ENCODE measurements at places on chromosomes 4 and X.

DNA sequence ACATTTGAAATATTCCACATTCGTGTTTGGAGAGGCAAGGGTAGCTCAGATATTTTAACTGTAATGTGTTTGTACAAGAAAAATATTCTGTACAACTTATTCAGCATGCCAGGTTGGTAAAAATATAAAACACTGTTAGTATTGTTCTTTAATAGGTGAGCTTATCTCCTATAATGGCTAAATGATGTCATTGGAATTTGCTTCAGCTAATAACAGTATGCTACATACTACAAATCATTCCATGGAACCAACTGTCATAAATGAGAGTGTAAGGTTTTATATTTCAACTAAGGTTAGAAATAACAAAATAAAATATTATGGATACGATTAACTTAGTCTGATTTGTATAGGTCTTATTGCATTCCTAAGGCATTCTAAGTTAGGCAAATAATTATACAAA, 206.6 kb downstream of the ADGRL3 start:
- no peak for DNase-seq

GRCh38 chr4:93502991-93503390, 325.6 kb upstream of the ATOH1 start:
- no peak for DNase-seq

GRCh38 chr4:167282171-167282864, 48.0 kb upstream of the SPOCK3 start:
- no peak for DNase-seq

DNA sequence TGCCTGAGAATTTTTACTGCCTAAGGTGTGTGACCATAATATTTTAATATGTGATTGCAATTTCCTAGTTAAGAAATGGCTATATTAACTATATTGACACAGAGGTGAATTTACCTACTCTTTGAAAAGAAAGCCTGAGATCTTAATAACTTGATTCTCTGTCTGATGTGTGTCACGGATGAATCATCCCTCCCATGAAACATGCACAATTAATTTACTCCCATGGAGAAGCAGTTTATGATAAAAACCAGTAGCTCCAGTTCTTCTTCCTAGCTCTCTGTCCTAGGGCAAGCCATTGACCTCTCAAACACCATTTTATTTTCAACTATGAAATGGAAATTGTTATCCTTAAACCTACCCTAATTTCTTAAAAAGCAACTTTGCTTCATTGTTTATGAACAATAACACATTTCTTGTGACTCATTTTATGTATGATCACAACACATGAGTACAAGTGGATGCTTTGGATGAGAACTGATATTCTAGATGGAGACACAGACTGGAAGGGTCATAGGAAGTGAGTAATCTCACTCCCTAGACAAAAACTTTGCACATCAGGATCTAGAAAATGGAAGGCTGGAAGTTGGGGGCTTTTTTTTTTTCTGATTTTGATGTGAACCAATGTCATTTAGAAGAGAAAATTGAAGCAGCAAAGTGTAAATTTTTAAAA, 438.3 kb downstream of the GPAT3 start:
- DNase-seq, result no peak

DNA sequence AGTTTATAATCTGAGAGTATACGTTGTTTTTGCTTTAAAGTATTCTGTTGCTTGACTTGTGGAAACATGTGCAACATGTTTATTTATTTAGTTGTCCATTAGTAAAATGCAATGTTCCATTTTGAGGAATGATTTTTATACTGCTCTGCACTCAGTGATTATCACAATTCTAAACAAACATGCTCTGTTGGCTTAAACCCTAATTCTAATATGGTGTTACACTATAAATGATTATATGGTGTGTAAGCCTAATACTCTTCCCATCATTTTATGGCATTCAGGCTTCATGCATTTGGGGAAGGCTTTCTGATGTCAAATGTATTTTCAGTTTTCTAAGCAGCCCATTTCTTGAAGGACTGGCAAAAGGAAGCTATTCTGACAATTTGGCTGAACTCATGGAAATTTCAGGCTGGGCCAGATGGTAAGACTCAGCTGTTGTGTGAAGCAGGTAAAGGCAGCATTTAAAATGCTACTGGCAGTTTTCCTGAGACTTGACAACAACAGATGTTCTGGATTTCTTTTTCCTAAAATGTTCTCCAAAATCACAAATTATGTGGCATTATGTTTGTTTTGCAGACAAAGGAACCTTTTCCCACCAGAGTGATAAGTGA, 336.7 kb upstream of the GNPDA2 start:
- no peak for DNase-seq

GRCh38 chr4:137253949-137254348, 278.3 kb downstream of the PCDH18 start:
- no peak for DNase-seq

- no peak for DNase-seq
Measured at GRCh38 chrX:47562615-47563243, 1.7 kb downstream of the ARAF start.

DNA sequence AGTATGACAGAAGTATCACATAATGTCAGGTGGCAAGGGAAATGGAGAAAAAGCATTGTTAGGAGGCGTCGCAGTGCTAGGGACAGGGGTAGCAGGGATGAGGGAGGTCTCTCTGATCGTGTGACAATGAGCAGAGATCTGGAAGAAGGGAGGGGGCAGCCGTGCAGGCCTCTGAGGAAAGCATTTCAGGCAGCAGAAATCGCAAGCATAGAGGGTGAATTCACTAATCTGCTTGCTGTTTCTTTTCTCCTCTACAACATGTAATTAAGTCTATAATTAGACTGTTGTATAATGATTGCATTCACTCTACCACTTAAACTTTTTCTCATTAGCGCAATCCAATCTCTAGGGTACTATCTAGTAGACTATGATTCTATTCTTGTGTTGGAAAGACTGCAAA, 9.1 kb downstream of the CYP4V2 start:
- DNase-seq, result no peak

- no peak for DNase-seq
Measured at GRCh38 chrX:71872542-71873458, 37.8 kb upstream of the NHSL2 start.

- no peak for DNase-seq
Measured at GRCh38 chr4:141036786-141037185, 96.5 kb downstream of the RNF150 start.

DNA sequence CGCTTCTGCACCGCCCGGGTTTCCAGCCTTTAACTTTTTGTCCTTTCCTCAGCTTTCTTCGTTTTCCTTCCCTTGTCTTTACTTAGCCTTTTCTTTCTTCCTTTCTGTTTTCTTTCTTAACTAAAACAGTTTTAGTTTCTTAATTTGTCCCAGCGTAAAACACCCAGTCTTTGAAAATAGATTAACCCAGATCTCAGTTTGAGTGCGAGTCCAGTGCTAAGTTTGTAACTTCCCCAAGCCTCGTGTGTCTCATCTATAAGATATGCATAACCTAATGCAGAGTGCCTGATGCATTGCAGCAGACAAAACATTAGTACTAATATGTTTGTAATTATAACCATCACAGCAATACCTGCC, 460 bp upstream of the GEMIN8 start:
- DNase-seq, result no peak
